T-helper 22 cell (primary cell): ENCODE measurements at places on chromosomes 13 and 19.

GRCh38 chr13:68345963-68346531 lies 1115.9 kb upstream of the PCDH9 start:
- no peak for DNase-seq

- no peak for DNase-seq
Observed at GRCh38 chr19:1873524-1874473, 10.4 kb upstream of the KLF16 start.

- no peak for DNase-seq
Observed at GRCh38 chr13:32125751-32126150, 94.2 kb downstream of the FRY start.

- DNase-seq = no peak
Observed at GRCh38 chr13:113205428-113205931, 3.0 kb downstream of the PCID2 start.

GRCh38 chr13:46572752-46573431 lies 19.9 kb downstream of the LRCH1 start:
- no peak for DNase-seq

DNA sequence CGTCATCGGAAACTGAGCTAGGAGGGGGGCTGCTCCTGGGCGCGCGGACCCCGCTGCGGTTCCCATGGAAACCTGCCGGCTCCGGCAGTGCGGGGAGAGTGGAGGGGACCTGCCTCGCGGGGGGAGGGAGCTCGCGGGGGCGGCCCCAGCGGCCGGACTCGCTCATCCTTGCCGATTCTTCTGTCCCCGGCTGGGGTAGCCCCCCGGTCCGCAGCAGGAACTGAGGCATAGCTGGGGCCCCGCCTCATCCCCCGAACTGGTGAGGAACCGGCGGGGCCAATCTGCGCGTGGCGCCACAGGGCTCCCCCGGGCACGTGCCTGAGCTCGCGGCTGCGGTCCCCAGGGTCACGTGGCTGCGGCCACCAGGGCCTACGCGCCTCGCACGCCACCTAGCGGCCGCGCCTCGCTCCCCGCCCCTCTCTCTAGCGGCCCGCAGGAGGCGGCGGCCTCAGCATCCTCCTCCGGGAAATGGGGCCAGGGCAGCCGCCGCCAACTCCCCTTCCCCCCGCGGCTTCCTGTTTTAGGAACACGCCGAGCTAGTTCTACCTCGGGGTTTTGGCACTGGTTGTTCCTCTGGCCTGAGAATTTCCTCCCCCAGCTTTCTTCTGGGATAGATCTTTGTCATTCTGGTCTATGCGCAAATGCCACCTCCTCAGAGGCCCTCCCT lies 1.7 kb upstream of the ELAVL3 start:
- DNase-seq = peak; percentile 76

DNA sequence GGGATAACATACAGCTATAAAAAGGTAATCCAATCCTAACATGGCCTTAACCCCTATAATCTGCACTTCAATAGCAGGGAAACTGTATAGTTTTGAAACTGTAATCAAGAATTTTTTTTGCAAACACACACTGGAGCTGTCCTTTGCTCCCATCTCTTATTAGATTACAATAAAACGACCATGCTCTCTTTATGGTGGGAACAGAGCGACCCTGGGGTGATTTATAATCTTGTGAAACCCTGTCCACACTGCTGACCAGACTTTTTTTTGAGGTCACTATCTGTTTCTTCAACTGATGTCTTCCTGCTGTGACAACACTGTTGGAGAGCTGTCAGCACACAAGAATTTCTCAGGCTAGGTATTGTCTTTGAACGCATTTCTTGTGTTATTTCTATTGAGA lies 35.3 kb downstream of the DACH1 start:
- no peak for DNase-seq

DNA sequence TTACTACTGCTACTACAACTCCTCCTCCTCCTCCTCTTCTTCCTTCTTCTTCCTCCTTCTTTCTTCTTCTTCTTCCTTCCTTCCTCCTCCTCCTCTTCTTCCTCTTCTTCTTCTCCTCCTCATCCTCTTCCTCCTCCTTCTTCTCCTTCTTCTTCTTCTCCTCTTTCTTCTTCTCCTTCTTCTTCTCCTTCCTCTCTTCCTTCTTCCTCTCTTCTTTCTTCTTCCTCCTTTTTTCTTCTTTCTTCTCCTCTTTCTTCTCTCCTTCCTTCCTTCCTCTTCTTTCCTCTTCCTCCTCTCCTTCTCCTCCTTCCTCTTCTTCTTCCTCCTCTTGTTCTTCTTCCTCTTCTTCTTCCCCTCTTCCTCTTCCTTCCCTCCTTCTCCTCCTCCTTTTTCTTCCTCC lies 94.7 kb upstream of the MYO16 start:
- no peak for DNase-seq

GRCh38 chr19:49790866-49791265 lies 22.2 kb downstream of the FUZ start:
- no peak for DNase-seq

DNA sequence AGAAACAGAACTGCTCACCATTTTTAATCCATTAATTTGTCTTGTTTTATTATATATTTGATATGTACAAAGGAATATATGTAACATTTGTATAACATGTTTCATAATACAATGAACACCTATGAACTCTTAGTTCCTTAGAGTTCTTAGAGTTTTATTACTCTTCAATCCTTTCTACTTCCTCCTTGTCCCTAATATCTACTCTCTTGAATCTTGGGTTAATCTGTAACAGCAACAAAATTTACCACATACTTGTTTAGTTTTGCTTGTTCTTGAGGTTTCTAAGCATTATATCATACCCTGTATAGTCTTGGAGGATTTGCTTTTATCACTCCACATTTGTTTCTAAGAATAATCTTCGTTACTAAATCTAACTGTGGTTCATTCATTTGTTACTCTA lies 151.4 kb downstream of the PDS5B start:
- DNase-seq = no peak

- no peak for DNase-seq
Observed at GRCh38 chr19:46030812-46031550, 8.1 kb upstream of the PGLYRP1 start.

DNA sequence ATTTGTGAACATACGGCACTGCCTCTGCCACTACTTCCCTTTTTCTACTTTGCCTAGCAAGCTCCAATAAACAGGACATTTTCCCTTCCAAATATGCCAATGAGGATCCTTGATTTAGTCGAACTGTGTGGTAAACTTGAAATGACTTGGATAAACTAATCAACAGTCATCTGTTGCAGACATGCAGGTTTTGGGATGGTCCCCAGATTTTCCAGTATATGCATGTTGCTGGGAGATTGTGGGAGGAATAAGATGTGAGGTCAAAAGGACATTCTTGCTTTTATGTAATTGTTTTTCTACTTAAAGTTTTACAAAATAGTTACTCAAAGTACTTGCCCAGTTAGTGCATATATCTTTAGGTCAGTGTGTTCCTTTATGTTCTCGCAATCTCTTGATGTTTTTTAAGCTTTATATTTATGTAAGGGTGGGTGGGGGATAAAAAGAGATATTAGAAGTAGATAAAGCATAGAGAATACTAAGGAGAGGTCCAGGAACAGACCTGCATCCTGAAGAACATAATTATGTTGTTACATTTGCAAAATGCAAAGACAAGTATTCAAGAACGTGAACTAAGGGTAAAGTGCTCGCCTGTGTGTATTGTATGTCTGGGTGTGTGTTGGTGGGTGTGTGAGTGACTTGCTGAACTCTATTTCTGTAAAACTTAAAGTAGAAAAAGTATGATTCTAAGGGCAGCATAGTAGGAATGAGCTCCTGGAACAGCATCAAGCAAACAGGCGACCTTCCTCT lies 88.4 kb upstream of the OXGR1 start:
- no peak for DNase-seq

GRCh38 chr19:35841961-35842595 lies 10.2 kb downstream of the NPHS1 start:
- DNase-seq = no peak

- no peak for DNase-seq
Observed at GRCh38 chr19:47433121-47433520, 13.8 kb upstream of the MEIS3 start.

DNA sequence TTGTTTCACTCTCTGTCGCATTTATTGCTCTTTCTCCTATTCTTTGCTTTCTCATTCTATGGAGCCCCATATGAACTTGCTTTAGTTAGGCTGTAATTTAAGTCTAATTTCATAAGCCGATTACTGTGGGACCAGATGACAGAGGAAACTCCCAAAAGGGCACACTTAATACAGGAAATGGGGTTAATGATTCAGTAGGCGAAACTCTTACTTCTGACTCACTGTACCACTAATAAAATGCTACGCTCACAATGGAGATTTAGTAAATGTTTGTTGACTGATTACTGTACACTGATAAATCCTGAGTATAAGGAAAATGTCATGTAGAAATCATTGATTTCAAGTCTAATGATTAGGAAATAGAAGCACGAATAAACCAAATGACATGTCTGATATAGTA lies 276.4 kb downstream of the KLF5 start:
- DNase-seq = no peak

DNA sequence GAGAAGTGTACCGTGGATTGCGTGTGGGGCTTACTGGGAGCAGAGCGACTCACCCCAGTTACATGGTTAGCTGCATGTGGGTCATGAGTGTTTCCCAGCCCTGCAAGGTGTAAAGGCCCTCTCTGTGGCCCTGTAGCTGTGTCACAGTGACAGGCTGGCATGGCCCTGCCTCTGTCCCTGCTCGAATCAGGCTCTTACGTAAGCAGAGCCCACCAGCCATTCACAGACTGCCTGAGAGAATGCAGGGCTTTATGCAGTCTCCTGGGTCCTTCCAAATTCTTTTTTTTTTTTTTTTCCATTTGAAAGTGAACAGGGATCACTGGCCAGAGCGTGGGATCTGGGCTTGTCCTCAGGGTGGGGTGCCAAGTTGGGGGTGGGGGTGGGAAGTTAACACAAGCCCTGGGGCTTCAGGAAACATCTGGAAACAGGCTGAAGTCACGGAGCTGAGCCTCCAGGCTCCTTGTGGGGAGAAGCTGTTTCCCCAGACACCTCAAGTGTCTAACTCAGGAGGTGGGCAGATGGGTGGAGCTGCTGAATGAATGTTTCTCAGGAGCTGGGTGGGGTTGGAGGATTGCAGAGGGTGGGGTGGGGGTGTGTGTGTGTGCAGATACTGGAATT lies 13.4 kb downstream of the TECR start:
- no peak for DNase-seq
